ENCODE measurements at places on chromosomes 16 and 17. TPM values are rescaled to one million over a fixed set of nuclear protein-coding genes. Genes with fewer than 3 reads are reported as not detected.
A peak's percentile ranks its signal among the peaks of the same experiment; 100 is the strongest.

DOC2A gene
- polyA plus RNA-seq, result 2.7 TPM

UBE2Z gene
- polyA plus RNA-seq, result 15.5 TPM

RASD1 gene
- 26.3 TPM for polyA plus RNA-seq

GRCh38 chr17:19948116-19948943 is 29.3 kb downstream of the AKAP10 start:
- H3K27ac ChIP-seq, result no peak overlapping the region
- DNase-seq, result no peak
- H3K4me3 ChIP-seq, result no peak overlapping the region
- peaks cover 13% of the 10 kb centered on the region for H3K36me3 ChIP-seq
- H3K27me3 ChIP-seq, result no peaks in the 10 kb centered on the region

DNA sequence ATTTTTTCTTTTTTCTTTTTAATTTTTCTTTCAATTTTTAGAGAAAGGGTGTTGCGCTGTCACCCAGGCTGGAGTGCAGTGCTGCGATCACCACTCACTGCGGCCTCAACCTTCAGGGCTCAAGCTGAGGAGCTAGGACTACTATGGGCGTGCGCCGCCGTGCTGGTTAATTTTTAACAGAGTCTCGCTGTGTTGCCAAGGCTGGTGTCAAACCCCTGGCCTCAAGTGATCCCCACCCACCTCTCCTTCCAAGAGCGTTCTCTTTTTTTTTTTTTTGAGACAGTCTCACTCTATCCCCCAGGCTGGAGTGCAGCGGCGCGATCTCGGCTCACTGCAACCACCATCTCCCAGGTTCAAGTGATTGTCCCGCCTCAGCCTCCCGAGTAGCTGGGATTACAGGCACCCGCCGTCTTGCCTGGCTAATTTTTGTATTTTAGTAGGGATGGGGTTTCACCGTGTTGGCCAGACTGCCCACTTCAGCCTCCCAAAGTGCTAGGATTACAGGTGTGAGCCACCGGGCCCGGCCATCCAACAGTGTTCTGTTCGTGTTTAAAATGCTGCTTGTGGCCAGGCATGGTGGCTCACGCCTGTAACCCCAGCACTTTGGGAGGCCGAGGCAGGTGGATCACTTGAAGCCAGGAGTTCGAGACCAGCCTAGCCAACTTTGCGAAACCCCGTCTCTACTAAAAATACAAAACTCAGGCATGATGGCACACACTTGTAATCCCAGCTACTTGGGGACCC is 14.5 kb upstream of the RPL13 start:
- no peak overlapping the region for H3K27ac ChIP-seq
- no peaks in the 10 kb centered on the region for H3K27me3 ChIP-seq
- no peak overlapping the region for H3K4me3 ChIP-seq
- H3K4me1 ChIP-seq, result peaks cover 4% of the 10 kb centered on the region
- peaks cover 22% of the 10 kb centered on the region for H3K36me3 ChIP-seq
- no peak for DNase-seq

- H3K27ac ChIP-seq, result peak overlapping the region; percentile 91
- H3K36me3 ChIP-seq, result peaks cover 13% of the 10 kb centered on the region
- peaks cover 25% of the 10 kb centered on the region for H3K4me1 ChIP-seq
Observed at GRCh38 chr16:70250748-70251628, 752 bp downstream of the EXOSC6 start.

- no peak for DNase-seq
- H3K36me3 ChIP-seq, result no peaks in the 10 kb centered on the region
- H3K27ac ChIP-seq, result no peak overlapping the region
- no peak overlapping the region for H3K4me3 ChIP-seq
Observed at GRCh38 chr17:801660-802059, 19.5 kb downstream of the MRM3 start.

DNA sequence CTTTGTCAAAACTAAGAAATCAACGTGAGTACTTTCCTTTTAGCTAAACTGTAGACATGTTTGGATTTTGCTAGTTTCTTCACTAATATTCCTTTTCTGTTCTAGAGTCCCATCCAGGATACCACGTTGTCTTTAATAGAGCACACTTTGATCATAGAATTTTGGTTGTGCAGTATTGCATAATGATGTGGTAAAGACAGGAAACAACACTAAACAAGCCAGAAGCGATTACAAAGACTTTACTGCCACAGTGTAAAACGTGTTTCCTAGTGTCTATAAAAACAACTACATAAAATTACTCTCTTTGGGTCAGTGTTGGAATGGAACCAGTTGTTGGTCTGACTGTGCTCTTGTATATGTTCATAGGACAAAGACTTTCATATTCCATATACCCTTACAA is 19.3 kb downstream of the SHISA9 start:
- H3K27me3 ChIP-seq, result peaks cover 44% of the 10 kb centered on the region
- no peaks in the 10 kb centered on the region for H3K36me3 ChIP-seq
- H3K4me3 ChIP-seq, result no peak overlapping the region
